ENCODE measurements at places on chromosomes 5 and 9. TPM values are rescaled to one million over a fixed set of nuclear protein-coding genes. Genes with fewer than 3 reads are reported as not detected.

SLC1A3 gene
- 93.8 TPM for total RNA-seq

MUSK gene
- total RNA-seq = 2.1 TPM

TAF11L10 gene
- total RNA-seq = not detected

THBS4 gene
- 24.6 TPM for total RNA-seq

SLC27A6 gene
- total RNA-seq = 82.3 TPM

CCNJL gene
- 6.8 TPM for total RNA-seq

ERCC8 gene
- total RNA-seq = 5.1 TPM

BAAT gene
- 0.08 TPM for total RNA-seq

GRCh38 chr5:158559643-158560042 is 540.1 kb downstream of the EBF1 start:
- DNase-seq = no peak

- no peak for DNase-seq
Observed at GRCh38 chr5:2802693-2803365, 51.4 kb upstream of the IRX2 start.

DNA sequence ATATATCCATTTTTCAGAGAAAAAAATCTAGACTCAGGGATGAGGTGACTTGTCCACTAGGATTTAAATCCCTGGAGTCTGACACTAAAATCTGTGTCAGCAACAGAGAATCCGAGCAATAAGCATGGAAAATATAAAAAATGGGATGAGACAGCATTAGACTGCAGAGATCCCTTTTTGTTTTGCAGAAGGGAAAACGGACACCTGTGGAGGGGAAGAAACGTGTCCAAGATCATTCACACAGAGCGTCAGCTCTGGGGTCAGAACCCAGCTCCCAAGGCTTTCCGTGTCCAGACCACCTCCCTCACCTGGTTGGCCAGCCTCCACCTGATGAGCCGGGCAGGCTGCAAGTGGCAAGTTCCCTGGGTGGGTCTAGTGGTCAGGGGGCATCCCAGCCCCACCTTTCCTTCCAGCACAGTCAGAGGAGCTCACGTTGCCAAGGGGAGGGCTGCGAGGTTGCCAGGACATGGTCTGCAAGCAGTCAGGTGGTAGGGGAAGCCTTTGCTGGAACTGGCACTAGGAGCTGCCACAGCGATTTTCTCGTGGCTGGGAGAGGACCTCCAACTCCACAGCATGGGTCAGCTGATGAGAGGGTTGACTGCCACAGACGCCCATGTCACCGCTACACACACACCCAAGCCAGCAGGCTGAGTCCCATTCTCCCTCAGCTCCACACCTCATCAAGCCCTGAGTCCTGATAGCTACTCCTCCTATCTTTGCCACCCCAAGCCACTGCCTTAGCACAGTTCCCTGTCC is 65.9 kb upstream of the CPLX2 start:
- no peak for DNase-seq

DNA sequence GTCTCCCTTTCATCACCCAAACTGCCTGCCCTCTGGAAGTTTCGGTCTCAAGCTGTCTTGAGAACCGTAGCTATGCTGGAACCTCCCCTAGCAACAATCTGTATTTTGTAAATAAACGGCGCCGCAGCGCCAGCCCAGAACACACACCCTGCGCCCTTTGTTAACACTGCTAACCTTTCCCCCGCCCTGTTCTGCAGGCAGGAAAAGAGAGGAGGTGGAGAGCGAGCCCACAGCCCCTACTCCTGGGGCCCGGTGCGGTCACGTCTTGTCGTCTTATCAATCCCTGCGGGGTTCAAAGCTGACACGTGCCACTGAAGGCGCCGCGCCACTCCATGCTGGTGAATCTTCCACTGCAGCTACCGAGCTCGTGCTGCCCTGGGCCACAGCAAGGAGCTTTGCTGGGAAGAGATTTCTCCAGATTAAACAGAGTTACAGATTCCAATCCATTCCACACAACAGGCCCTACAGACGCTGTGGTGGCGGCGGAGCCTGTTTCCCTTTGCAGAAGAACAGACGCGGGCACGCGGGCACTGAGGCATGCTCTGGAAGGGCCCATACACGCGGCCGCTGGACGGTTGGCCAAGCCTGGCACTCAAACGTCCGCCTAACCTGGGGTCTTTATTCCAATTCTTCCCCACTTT is 25.3 kb downstream of the ZDHHC11B start:
- DNase-seq = peak; percentile 85

DNA sequence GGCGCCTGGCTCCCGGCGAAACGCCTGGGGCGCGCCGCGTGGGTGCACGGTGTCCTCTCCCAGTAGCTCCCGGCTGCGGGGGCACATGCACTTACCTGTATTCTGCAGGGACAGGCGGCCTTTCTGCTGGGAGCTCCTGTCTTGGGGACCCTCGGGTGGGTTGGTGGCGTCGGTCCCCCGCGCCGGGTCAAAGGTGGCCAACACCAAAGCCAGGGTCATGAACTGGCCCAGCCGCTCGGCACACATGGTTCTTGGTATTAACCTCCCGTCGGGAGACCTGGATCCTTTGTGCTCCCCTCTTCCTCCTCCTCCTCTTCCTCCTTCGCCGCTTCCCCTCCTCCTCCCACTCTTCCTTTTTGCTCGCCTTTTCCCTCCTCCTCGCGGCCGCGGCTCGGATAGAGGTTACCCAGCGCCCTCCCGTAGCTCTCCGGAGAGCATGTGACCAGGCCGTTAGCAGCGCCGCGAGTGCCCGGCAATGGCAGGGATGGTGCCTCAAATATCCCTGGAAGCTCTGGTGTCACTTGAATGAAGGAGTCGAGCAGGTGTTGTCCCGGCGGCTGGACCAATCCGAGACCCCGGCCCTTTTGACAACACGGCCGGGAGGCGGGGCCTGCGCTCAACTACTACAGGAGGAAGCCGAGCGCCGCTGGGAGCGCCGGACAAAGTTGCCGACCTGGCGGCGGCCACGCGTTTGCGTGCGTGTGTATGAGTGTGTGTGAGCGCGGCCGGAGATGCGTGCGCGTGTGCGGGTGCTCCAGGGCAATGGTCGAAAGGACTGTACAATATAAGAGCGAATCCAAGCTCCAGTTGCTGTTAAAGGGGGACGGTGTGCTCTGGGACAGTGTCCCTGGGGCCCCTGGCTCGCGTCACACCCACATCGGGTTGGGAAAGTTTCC is at the start of gene STC2:
STC2 (minus strand) TSS at position 467 of the 896 bp plus-strand sequence; CDS start at position 246, 221 bp downstream.
- peak; percentile 90 for DNase-seq

GRCh38 chr5:125928663-125929062 is 494.5 kb upstream of the GRAMD2B start:
- no peak for DNase-seq

- DNase-seq = no peak
Observed at GRCh38 chr5:36607838-36608783, 1.7 kb downstream of the SLC1A3 start.

GRCh38 chr5:14531668-14532067 is 49.9 kb upstream of the OTULINL start:
- DNase-seq = no peak

DNA sequence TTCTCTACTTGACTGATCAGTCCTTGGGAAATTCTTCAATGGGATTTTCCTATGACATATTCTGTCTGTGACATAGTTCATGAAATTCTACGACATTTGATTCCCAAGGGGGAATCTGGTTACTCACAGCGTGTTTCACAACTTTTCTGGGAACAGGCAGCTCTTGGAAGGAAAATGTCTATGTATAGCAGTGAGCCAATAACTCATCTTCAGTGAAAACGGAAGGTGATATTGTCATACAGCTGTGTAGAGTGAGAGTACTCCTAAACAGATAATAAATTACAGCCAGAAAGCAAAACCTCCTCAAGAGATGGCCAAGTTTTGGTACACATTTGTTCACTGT is 91.4 kb downstream of the C9orf152 start:
- DNase-seq = no peak

DNA sequence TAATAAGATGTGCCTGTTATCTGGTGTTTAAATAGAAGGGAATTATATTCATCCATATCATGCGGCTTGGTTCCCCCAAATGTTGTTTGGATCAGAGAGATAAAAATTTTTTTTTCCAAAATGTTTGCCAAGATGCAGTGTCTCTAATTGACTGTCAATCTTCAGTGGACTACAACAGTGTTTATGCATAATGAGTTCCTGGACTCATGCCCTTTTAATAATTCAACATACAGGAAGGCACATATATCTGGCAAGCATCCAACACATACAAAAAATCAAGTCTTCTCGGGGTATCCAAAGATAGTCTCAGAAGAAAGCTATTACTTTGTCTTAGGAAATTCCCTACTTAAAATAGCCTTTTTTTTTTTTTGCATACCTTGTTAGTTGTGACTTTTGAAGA is 1534.7 kb downstream of the EFNA5 start:
- DNase-seq = no peak

GRCh38 chr9:100098046-100098886 is 534 bp downstream of the ERP44 start:
- peak; percentile 58 for DNase-seq

DNA sequence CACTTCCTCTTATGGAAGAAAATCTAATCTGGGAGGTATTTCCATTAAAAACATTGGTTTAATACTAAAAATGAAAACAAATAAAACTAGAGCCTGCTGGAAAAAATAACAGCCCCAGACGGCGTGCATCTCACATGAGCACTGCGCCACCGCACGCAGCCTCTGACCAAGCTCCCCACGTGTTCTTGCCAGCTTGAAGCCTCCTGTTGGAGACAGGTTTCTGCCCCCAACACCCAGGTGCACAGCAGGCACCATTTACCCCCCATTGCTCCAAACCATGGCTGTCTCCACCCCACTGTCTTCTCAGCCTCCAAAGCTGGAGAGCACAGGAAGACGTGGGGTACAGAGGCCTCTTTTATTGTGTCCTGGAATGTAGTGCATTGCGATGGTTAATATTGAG is 10.7 kb upstream of the COL5A1 start:
- no peak for DNase-seq

GRCh38 chr5:172715421-172715780 is 55.6 kb downstream of the DUSP1 start:
- no peak for DNase-seq

- no peak for DNase-seq
Observed at GRCh38 chr5:65050140-65050539, 281.4 kb downstream of the CWC27 start.

GRCh38 chr5:172403817-172404216 is 50.5 kb downstream of the SH3PXD2B start:
- DNase-seq = peak; percentile 62

- no peak for DNase-seq
Observed at GRCh38 chr9:5608298-5609225, 20.3 kb upstream of the RIC1 start.

GRCh38 chr5:73488806-73489205 is 9.4 kb upstream of the BTF3 start:
- no peak for DNase-seq

DNA sequence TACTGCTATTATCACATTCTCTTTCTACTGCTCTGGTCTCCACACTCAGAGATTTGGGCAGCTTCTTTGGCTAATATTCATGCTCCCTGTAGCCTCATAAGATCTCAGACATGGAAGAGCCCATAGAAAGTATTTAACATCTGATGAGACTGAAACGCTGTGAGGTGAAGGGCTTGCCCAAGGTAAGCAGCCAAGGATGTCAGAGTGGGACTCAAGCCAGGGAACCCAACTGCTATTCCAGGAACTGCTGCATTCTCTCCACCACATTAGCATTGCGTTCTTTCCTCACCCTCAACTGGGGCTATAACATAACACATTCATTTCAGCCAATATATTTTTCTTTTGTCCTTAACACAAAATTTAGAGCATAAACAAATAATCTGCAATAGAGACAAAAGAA is 3.8 kb downstream of the ADRB2 start:
- DNase-seq = no peak

All from Right ventricle myocardium superior (tissue), 1 donor.